Activated T-cell treated with anti-CD3 and anti-CD28 coated beads for 4 hours (primary cell): ENCODE measurements at places on chromosomes 2 and 18.

GRCh38 chr18:69569133-69569532 lies 168.4 kb downstream of the DOK6 start:
- DNase-seq: no peak

DNA sequence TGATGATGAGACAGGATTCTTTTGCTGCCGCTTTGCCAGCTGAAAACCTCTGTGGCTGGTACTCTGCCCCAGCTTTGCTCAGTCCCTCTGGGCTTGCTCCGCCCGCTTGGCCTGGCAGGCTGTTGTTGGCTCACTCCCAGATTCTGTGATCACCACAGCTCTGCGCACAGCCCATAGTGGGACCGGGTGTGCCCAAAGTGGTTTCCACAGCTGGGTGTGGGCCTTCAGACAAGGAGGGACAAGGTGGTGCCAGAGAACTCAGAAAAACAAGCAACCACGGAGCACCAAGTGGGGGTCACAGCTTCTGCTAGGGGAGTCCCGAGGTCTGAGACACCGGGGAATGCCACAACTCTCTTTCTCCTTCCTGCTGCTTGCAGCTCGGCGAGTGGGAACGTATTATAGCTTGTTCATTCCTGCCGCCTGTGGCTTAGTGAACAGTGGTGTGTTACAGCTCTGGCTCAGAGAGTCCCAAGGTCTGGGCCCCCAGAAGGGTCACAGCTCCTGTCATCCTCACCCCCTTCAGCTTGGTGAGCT lies 9.2 kb upstream of the KYNU start:
- no peak for DNase-seq

- no peak for DNase-seq
Measured at GRCh38 chr2:9416962-9417316, 6.4 kb downstream of the ITGB1BP1 start.

DNA sequence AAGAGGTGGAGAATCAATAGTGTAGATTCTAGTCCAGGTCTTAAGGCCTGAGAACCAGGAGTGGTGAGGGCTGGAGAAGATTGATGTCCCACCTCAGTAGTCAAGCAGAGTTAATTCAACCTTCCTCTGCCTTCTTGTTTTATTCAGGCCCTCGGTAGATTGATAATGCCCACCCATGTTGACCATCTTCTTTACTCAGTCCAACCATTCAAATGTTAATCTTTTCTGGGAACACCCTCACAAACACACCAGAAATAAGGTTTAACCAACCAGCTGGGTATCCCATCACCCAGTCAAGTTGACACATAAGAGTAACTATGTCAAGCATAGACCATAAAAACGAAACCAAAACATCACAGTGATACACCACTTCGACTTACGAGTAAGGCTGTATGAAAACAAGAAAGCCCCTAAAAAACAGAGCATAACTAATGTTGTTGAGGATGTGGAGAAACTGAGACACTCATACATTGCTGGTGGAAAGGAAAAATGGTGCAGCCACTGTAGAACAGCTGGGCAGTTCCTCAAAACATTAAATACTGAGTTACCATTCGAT lies 57.5 kb downstream of the SLC35F5 start:
- DNase-seq: no peak

DNA sequence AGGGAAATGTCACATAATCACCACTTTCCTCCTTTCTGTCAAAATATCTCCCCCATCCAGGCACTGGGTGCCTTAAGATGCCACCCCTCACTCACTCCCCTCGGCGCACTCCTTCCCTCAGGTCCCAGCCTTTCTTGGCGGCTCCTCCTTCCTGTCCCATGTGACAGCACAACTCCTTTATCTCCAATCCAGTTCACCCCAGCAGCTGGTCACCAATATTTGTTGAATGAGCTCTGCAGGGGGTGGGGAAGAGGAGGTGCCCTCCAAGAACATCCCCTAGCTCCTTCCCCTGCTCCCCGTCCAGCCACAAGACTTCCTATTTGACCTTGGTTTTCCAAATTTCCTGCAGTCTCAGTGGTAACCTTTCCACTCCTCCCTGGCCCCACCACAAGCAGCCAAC lies 31.6 kb upstream of the ID2 start:
- DNase-seq: no peak

GRCh38 chr2:130369965-130370341 lies 14.1 kb downstream of the PTPN18 start:
- DNase-seq: no peak

- DNase-seq: no peak
Measured at GRCh38 chr2:240995041-240996021, 3.1 kb upstream of the SNED1 start.

DNA sequence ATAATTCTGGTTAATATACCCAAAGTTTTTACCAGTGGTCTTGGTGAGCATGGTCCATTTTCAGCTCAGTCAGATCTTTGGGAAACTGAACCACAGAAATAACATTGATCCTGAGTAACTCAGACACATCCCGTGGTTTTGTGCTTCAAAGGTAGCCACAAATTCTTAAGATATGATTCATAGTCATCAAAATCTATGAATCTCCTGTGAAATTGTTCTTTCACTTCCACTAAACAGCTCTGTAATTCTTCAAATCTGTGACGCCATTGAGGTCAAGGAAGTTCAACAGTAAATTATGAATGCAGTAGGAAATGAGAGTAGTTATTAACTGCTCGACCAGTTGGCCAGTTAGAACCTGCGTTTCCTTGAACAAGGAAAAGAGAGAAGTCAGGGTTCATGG lies 147.3 kb downstream of the IRS1 start:
- no peak for DNase-seq

DNA sequence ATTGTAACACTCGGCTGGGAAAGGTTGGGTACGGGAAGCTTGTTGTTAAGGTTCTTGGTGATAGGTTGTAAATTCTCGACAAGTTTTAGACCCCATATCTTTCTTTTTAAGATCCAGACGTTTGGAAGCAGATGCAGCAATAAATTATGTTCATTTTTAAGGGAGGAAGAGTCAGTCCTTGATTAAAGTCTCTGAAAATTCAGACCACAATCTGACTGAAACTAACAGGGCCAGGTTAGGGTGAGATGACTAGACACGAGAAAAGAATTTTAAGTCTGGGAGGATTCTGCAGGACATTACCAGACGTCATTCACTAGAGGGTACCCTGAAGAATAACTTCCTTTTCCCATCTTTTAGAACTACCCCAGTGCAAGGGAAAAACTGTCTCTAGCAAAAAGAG lies 16.1 kb downstream of the WIPF1 start:
- DNase-seq: no peak

DNA sequence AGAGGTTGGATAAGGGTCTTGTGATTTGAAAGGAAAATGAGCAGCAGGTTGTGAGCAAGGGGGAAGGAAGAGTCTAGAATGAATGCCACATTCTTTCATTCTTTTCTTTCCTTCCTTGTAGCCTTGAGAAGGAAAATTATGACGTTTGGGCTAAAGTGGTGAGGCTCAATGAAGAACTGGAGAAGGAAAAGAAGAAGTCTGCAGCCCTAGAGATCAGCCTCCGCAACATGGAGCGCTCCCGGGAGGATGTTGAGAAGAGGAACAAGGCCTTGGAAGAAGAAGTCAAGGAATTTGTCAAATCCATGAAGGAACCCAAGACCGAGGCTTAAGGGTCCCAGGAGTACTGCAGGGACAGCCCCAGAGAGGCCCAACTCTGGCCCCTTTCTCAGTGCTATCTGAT lies 45.3 kb downstream of the BMP10 start:
- DNase-seq: no peak

DNA sequence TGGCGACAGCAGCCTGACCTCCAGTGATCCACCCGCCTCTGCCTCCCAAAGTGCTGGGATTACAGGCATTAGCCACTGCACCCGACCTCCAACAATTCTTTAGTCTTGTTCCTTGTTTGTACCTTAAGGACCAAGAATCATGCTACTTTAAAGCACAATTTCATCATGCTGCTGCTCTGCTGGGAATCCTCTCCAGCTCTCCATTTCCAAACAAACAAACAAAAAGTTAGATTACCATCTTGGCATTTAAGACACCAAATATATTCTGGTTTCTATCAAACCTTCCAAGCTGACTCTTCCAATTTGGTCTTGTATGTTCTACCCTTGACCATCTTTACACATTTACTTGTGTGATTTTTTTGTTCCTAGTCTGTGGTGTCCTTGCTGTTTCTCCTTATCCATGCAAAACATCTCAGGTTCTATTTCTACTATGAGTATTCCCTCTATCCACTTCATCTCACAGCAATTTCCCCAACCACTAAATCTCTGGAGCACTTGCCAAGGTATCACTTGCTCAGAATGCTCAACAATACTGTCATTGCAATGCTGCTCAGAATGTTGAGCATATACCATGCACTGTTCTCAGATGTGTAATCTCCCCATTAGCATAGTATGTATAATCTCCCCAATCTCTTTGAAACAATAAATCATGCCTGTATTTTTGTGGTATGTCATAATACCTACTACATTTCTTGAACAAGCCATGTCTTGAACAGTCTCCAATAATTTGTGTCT lies 73.2 kb upstream of the GALNT5 start:
- no peak for DNase-seq

DNA sequence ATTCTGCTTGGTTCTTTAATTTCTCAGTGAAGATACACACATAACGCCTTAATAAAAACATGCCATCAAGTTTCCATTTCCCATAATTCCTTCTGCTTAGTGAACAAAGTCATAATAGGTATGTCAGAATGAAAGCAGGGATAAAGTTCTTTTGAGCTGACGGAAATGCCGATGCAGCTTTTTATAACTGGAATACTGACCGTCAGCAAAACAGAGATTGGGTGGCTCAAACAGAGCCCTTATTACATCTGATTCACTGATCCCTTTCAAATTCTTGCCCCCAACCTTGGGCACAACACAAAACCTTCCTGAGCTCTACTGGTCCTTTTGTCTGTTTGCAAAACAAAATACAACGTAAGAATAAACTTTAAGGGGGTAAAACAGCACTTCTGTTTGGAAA lies 140.4 kb downstream of the CDH2 start:
- no peak for DNase-seq

GRCh38 chr2:100446696-100447095 lies 23.6 kb upstream of the NMS start:
- DNase-seq: no peak

DNA sequence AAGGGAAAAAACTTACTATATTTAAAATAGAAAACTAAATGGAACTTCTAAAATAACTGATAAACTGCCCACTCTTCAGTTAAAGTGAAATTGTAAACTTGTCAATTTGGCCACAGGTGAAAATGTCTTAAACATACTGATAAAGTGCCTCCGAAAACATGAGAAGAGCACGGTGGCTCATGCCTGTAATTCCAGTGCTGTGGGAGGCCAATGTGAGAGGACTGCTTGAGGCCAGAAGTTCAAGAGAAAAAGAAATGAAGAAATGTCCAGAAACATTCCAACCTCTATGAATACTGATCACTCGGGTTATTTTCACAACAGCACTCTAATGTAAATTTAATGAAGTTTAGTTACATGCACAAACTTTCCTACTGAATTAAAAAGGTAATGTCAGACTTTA lies 63.4 kb upstream of the DNER start:
- DNase-seq: no peak

DNA sequence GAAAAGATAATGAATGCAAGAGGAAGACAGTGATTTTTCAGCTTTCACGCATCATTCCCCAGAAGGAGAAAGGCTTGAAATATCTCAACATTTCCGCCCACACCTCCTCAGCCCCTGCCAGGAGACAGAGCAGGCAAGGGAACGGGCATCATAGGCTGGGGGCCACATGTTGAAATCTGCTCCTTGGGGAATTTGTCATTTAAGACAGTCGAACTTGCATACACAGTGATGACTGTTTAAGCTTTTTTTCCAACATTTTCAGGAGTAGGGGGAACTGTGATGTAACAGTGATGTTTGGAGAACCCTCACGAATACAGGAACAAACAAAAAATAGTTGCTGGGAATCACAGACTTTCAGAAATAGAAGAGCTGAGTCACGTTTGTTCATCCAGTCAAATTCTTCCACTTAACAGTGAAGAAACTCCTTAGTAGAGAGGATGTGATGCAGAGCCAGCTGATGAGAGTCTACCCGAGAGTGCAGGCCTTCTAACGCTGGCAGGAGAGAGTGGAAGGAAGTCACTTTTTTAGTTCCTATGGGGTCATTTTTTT lies 266.8 kb downstream of the ALPK2 start:
- no peak for DNase-seq

GRCh38 chr2:128374711-128375413 lies 56.2 kb upstream of the HS6ST1 start:
- no peak for DNase-seq

DNA sequence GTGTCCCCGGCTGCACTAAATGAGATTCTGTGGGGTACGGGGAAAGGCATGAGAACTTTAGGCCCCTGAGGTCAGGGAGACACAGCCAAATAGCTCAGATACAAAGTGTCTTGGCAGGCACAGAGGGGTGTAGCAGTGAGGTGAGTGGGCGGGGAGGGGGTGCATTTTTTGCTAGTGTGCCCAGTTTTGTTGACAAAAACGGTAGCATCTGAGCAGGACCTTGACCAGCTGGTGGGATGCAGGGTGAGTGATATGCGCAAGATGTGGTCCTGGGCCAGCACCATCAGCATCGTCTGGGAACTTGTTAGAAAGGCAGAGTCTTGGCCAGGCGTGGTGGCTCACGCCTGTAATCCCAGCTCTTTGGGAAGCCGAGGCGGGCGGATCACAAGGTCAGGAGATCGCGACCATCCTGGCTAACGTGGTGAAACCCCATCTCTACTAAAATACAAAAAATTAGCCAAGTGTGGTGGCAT lies 127.3 kb upstream of the LGALSL start:
- DNase-seq: no peak

DNA sequence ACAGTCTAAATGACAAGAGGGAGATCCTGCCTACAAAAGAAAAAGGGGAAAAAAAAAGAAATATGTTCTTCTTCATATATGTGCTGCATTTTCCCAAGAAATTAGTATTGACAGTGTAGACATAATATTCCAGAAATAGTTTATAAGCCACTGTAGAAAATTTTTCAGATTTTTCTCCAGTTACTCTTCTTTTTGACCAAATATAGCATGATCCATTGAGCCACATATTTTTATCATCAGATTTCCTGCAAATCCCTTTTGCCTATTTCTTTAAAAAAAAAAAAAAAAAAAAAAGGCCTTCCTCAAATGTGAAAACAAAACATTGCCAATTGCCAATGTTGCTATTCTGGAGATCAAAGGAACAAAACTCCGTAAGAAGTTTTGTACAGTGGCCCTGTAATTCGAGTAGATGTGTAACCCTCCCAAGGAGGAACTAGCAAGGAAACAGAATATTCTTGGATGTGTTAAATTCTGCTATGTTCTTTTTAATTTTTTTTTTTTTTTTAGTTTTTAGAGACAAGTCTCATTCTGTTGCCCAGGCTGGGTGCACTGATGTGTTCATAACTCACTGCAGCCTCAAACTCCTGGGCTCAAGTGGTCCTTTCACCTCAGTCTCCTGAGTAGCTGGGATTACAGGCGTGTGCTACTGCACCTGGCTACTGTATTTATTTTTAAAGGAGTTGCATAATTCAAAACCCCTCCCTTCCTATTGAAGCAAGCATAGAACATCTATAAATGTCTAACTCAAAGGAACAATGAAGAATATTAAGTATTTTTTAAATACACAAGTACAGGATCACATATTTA lies 12.5 kb upstream of the CABYR start:
- DNase-seq: no peak

DNA sequence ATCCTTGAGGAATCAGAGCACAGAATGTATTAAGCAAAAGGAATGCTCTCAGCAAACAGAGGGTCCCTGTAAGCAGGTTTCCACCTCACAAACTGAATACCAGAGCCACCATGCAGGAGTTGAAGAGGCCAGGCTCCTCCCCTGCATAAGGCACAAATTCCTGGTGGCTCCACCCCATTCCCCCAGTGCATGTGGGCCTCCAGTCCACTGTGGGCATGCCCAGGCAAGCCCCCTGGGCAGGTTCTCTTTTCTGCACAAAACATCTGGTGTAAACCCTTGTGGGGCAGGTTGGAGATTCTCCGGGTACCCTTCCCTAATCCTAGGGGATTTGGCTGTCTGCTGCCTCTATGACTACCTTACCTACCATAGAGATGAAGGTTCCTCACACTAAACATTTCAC lies 166.5 kb downstream of the PTPRM start:
- DNase-seq: no peak
